ENCODE measurements at places on chromosomes 1 and 21.

DNA sequence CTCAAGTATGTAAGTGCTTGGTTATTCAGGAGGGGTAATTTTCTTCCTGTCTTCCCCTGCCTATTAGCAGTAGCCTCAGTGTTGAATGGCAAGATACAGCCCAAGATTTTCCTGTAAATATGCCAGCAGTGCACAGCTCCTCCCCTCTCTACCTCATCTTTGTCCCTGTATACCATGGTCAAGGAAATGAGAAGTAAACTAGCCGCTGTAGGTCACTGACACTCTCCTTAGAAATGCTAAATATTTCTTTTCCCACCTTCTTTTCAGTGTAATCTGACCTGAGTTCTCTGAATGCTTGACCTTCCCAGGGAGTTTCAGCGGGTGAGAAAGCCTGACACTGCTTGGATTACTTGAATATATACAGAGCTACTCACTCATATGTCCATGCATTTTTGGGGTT, 84.1 kb upstream of the ZNF326 start:
- DNase-seq = no peak

DNA sequence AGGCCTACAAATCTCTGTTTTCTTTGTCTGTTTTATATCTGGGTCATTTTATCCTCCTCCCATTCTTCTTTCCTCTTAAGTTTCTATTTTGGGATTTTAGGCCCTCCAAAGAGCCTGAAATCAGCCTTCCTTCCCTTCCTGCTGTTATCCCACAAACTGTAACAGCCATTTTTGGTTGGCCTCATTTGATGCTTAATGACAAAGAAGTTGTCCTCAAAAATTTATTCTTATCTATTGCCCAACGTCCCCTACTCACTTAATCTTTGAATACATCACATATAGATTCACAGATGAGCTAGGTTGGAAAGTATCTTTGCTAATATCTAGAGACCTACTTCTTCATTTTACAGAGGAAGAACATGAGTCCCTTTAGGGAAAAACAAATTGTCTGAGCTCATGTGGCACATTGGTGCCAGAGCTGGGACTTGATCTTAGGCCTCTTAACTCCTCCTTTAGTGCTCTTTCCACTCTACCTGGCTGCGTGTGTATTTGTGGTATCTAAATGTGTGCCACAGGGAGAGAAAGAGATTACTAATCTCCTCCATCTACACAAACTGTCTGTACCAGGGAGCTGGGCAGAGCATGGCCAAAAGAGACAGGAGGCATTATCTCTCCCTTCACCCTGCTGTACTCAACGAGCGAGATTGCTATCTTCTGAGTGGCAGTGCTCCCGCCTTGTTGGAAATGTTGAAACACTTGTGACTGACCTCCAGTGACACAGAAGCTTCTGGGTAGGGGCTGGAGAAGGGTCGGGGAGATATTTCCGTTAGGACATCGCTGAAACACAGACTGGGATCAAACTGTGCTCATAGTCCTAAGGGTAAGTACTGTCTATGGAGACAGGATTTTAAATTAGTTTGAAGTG, 30.1 kb downstream of the RHEX start:
- no peak for DNase-seq

DNA sequence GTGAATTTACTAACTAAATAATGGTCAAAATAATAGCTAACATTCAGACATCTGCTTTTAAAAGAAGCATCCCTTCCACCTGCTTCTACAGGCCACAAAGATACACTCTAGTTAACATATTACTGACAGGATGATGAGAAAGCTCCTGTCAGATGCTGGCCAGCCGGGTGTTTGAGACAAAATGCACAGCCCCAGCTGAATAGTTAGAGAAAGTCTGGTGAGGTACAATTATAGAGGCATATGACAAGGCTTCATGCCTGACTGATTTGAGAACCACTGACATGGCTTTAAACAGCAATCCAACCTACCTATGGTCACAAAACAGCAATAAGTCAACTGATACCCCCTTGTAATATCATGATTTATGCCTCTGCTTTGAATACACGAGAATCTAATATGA, 137.0 kb downstream of the DENND1B start:
- DNase-seq = no peak

DNA sequence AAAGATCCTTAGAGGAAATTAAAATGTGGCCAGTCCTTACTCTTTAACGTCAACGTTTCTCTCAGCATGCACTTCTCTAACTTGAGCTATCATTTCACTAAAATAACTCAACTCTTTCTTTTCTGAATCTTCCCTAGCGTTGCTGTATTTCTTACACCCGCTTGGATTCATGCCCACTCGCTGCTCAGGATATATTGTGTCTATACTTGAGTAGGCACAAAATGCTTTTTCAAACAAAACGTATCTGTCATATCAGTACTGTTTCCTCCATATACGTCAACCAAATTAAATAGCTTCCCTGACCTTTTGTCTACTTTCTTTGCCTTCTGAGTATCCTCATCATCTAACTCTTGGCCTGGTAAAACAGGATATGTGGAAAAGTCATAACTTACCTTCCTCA, 549.7 kb downstream of the SMYD3 start:
- no peak for DNase-seq

DNA sequence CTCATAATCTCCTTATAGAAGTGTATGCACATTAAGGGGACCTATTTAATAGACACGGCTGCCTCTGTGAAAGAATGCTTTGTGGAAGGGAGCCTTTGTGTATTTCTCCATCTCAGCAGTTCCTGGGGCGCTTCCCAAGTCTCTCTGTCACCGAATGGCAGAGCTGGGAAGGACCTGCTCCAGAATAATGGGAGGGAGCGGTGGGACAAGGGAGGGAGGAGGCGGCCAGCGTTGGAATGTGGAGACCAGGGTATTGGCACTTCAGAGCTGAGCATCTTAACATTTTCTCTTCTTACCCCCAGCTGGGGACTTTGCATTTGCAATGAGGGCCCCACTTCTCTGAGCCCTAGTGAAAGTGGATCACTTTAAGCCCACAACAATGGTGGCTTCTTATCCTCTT, 23.9 kb downstream of the CACHD1 start:
- DNase-seq = no peak

DNA sequence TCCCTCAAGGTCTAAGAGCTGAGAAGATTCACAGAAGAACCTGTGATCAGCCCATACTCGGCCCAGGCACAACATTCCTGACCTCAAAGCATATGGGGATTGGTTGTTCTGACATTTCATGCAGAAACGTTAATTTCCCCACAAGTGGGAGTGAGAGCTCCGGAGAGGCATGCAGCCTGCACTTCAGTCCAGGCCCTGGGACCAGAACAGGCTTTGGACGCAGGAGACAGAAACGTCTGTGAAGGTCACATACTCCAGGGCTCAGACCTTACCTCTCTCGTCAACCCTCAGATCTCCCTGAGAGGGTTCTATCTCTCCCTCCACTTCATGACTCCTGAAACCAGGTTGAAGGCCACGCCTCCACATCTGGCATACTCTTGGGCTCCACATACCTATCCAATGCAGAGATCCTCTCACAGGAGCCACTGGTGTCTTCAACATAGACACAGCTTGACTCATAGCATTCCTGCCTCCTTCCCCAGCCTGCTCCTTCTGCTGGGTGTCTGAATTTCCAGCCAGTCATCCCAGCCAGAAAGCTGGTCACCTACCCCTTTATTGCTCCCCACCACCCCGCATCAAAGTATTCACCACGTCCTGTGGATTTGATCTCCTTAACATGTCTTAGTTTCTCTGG, 149.2 kb downstream of the OMA1 start:
- no peak for DNase-seq

DNA sequence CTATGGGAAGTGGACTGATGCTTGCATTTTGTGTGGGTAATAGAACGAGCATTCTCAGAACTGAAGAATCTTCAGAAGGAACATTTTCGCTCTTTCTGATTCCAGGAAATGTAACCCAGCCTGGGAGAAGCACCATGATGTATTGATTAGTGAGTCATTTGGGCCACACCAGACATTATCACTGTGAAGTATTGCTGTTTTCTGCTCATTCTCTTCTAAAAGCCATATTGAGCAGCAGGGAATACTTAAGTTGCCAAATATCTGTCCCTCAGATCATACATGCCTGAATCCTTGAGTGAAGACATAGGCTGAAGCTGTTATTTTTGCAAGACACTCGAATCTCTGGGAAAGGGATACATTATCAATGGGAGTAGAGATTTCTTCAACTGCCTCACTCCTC, 213.1 kb downstream of the PCP4 start:
- DNase-seq = no peak

DNA sequence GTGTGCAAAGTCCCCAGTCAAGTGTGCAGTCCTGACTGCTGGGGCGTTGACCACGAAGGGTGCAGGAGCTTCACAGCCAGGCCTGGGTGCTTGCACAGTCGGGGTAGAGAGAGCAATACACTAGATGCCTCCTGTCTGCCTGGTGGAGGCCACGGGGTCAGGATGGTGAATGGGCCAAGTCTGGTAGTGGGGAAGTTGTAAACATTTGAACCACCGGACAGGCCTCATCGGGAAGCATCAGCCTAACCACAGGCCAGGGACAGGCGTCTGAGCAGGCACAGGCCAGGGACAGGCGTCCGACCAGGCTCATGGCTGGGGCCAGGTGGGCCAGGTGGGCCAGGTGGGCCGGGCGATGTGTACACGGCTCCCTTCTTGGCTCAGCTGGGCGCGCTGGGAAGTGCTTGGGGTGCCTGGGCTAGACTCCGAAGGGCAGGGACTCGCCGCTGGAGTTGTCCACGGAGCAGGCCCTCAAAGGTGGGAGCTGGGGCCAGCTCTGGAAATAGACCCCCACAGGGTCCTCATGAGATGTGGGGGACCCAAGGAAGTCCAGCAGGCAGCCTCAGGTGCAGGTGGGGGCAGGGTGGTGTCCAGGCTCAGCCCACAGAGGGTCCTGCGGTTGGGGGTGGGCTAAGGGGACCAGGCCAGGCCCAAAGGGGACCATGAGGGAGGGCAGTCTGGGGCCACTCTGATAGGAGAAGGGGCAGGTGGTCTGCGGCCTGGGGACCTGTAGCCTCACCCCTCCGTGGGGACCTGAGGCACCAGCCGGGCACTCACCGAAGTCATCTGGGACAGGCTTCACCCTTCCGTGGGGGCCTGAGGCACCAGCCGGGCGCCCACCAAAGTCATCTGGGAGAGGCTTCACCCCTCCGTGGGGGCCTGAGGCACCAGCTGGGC, 15.0 kb downstream of the COL6A1 start:
- DNase-seq = no peak

GRCh38 chr1:223872308-223872901, 26.7 kb upstream of the TP53BP2 start:
- DNase-seq = no peak

DNA sequence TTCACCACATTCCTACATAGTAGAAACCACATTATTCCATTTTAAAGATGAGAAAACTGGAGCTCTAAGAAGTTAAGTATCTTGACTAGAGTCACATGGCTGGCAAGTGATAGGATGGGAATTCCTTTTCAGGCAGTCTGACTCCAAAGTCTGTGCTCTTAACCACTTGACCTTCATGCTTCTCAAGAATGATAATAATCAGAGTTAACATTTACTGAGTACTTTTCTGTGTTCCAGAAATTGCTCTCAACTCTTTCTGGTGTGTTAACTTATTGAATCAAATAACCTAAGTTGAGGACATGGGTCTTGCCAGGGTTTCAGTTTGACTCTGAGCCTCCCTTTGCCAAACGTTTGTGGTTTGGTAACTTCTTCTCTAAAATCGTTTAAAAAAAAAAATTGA, 169.4 kb downstream of the RASAL2 start:
- no peak for DNase-seq

DNA sequence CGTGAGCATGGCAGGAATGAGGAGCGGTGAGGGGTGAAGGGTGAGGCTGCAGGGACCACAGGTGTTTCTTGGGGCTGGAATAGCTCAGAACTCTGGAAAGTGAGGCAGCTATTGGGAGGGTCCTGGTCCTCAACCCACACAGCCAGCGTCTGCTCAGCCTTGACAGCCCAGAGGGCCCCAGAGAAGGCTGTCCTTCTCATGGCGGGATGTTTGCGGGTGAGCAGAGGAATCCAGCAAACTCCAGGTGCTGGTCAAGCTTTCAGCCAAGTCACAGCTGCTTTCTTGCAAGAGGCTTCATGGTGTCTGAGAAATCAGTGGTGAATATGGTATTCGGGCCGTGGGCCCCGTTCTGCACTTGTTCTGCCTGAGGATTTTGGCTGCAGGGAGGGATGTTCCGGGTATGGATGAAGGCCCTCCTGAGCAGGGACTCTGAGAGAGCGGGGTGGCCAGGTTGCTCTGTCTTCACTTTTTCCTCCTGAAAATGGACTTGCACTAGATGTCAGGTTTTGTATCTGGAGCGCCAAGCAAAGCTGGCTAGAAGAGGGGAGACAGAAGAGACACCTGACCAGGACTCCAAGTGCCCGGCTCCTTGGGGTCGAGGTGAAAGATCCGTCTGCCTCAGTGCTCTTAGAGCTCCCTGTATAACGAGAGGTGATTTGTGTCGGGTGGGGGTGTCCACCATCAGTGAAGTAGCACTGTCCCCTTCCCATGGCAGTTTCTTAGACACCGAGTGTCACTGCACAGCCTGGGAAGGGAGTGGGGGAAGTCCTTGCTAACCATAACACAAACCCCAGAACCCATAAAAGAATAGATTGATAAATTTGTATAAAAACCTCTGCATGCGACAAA, 139.9 kb downstream of the PEX14 start:
- no peak for DNase-seq

- DNase-seq = no peak
Measured at GRCh38 chr1:81799939-81800694, 617 bp upstream of the ADGRL2 start.

- no peak for DNase-seq
Measured at GRCh38 chr1:100979631-100980030, 46.0 kb downstream of the DPH5 start.

DNA sequence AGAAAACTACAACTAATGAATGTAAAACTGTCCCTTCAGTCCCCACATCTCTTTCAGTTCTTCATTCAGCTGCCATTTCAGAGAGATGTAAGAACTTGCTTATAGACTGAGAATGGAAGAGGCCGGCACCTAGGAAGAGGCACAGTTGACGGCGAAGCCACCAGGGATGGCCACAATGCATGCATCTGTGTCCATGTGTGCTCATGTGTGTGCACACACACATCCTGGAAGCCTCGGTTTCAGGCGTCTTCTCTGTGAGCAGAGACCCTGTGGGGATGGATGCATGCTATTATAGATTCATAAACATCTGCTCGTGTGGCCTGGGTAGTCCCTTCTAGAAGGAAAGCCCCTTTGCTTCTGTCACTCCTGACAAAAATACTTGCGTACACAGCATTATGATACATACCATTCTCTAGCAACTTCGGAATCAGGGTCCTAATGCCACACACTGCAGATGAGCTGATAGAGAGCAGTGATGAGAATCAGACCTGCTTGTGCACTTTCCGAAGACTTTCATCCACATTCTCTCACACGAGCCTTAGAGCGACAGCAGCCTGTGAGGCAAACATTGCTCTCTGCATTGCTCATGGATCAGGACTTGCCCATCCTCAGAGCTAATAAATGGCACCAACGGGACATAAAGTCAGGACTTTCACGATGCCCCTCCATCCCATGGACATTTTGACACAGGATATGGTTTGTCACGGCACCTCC, 12.4 kb upstream of the GPR61 start:
- DNase-seq = no peak

DNA sequence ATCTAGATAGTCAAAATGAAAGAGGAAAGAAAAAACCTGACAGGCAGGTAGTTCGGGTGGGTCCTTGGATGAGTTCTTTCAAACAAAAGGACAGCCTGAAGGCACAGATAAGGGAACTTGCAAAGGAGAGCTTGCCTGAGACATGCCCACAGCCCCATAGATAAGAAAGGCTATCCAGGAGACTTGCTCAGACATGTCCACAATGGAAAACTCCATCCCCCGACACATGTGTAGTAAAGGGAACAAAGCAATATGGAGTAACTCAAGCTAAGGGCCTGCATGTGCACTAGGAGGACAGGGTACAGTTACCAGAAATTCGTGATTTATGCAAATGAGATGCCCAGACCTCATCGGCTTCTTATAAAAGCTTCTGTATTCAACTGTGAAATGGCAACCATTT, 281.5 kb downstream of the NEGR1 start:
- no peak for DNase-seq

- DNase-seq = no peak
Measured at GRCh38 chr1:108843390-108844137, 13.3 kb downstream of the AKNAD1 start.

Measured in CD4-positive, alpha-beta T cell treated with Interleukin-2 at 100 ng/mL for 4 hours (primary cell).